ENCODE measurements at places on chromosomes 3 and 15.

- DNase-seq: no peak
These were observed 80.8 kb downstream of the RARB start for GRCh38 chr3:25508901-25509300.

- no peak for DNase-seq
These were observed 60.6 kb upstream of the CADPS start for GRCh38 chr3:62935793-62936192.

- DNase-seq: peak; percentile 81
These were observed 44.7 kb downstream of the FAM43A start for GRCh38 chr3:194730365-194730764.

GRCh38 chr15:83283813-83284558, 478 bp downstream of the BNC1 start:
- no peak for DNase-seq

- no peak for DNase-seq
These were observed 136.9 kb downstream of the THSD4 start for GRCh38 chr15:71252044-71252739.

- DNase-seq: no peak
These were observed 26.7 kb upstream of the RHCG start for GRCh38 chr15:89523101-89523500.

DNA sequence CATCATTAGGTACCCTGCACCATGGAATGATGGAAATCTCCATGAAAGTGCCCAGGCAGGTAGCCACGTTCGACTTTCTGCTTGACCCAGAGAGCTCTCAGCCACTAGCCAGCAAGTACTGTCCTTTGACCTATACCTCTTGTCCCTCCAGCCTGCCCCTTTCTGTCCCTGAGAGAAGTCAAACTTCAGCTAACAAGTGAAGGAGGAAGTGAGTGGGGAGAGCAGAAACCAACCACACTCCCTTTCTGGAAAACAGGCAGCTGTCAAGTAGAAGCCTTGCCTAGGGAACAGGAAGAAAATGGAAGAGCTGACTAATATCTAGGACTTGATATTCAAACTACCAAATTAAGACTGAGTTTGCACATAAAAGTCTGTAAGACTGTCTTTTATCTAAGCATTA, 30.3 kb upstream of the FSTL1 start:
- no peak for DNase-seq

DNA sequence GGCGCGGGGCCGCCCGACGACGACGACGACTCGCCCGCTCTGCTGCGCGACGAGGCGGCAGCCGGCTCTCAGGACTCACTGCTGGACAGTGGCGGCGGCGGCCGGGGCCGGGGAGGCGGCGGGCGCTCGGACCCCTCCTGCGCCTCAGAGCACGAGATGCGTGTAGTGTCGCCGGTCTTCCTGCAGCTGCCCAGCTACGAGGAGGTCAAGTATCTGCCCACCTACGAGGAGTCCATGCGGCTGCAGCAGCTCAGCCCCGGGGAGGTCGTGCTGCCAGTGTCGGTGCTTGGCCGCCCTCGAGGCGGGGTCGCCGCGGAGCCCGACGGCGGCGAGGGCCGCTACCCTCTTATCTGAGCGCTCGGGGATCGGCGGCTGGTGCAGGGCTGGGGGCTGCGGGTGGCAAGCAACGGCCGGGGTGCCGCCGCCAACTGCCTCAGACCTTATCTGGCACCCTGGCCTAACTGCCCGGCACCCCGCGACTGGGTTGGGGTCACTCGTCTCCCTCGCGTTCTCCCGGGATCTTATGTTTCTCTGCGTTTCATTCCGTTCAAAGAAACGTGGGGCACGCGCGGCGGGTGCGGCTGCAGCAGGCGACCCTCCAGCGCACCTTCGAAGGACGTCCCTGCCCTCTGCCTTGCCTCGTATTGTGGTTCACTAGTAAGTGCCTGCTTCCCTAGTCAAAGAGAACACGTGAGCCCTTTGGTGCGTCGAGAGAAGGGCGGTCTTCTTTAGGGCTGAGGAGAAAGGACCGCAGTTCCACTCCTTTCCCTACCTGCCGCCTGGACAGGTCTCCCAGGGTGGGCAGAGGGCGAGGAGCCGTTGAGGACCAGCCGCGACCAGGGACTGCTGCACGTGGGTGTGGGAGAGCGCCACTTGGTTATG, 1.0 kb downstream of the C3orf80 start:
- DNase-seq: no peak

DNA sequence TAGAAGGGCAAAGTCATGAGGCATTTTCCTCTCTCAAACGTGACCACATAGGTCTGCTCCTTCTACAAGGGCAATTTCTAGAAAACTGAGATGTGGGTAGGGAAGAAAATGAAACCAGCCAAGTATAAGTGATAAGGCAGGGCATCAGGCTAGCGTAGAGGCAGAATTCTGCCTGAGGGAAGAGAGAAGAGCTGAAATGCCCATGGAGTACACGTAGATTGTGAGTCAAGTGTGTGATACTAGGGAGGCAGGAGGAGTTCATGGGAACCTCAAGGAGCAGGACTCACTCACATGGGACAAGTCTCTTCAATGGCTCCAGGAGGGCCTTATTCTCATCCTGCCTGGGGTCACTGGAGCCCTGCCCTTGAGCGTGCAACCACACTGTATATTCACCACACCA, 34.9 kb upstream of the PPP4R2 start:
- DNase-seq: no peak

- no peak for DNase-seq
These were observed 199.8 kb upstream of the RGMA start for GRCh38 chr15:93288728-93289294.

DNA sequence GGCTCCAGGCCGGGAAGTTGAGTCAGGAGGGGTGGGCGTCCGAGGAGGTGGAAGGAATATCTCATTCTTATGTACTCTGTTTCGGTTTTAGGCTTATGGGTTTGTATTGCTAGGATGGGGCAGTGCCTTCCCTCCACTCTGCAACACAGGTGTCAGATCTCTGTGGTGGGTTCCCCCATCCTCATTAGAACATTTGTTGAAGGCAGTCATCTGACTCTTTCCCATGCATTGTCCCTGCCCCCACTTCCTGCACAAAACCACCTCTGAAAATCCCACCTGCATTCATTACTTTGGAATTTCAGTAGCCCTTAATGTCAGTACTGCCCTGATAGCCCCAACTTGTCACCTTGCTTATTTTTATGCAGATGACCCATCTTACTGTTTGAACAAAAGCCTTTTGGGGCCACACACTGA, 29.5 kb downstream of the GYG1 start:
- DNase-seq: no peak

DNA sequence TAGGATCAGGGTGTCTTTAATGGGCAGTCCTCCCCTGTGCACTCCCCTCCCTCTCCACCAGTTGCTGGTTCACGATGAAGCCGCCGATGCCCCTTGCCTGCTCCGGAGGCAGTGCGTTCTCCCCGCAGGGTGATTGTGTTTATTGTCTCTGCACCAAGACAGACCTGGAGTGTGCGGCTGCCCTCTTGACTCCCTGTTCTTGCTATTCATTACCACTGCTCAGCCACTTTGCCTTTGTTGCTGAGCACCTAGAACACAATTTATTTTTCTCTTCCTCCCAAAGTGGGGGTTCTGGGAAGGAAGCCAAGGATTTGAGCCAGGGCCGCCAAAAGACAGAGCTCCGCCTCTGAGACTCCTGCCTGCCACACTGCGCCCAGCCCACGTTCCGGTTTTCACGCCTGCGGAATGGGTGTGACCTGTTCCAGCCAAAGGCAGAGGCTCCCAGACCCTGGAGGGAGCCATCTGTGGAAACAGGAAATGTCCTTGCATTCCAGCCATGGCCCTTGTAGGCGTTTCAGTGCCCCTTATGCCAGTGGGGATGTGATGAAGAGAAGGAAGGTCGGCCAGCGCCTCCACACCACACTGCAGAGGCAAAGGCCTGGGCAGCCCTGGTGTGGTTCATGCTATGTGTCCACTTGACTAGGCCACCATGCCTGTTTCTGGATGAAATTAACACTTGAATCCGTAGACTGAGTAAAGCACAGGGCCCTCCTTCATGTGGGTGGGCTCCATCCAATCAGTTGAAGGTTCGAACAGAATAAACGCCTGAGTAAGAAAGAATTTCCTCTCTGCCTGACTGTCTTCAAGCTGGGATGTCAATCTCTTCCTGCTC, 85.8 kb downstream of the HMG20A start:
- peak; percentile 82 for DNase-seq

GRCh38 chr3:132293251-132293650, 24.0 kb upstream of the ACP3 start:
- DNase-seq: no peak

DNA sequence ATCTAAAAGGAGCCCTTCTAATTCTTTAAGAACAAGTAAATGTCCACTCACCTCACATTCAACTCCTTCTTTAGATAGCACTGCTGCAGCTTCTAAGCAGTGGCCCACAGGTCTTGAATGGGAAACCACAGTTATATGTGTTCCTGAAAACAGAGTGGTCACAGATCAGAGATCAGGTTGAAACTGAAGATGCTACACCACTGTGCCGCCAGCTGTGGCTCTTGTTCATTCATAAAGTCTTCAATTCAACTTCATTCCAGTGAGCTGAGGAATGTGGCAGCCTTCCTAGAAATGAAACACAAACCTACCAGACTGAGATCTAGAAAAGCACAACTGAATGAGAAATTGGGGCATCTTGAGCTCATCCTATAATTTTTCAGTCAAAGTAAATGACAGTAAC, 4.0 kb downstream of the PDHB start:
- DNase-seq: no peak

- peak; percentile 53 for DNase-seq
These were observed 77.1 kb downstream of the WDR76 start for GRCh38 chr15:43903864-43904290.

DNA sequence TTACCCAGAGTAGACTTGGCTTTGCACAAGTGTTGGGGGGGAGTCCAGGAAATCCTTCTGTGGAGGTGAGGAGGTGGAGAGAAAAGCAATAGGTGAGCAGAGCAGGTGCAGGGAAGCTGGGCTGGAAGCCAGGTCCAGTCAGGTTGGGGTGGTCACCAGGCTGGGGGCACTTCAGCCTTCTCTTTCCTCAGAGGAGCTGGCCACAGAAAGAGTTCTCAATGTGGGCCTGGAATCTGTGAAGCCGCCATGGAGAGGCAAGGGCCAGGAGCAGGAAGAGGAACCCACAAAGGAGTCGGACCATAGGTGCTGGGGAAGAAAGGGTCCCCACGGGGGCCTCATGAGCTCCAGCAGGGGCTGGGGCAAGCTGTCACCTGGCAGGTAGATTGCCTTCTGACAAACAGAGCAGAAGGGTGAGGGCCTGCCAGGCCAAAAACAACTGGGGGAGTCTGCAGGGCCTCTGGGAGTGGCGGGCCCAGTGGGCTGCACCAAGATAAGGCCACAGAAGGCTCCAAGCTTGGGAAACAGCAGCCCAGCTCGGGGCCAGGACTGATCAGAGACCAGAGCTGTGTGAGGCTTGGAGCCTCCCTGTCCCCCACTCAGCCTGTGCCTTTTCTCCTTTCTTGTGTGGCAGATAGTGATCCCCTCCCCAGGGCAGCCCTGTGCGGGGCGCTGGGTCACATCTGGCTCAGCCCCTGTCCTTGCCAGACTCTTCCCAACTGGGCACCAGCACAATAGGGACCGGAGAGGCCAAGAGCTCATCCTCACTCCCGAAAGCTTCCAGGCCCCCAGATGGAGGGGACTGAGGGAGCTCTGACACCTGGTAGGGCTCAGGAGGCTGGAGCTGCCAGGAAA, 53.0 kb upstream of the FGD5 start:
- DNase-seq: no peak

DNA sequence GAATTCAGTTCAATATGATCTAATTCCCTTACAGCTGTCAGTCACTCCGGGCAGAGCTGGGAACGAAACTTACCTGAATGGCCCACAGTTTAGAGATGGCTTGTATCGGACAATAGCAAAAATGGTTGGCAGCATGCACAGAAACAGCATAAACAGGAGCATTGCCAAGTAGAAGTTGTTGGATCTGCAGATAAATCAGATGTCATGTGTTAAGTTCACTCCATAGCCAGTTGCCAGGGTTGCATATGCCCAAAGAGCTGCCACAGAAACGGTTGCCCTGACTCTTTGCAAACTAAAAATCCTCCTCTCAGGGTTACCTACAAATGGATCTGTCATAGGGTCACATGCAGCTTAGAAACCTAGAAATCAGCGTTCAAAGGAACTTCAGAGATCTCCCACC, 15.4 kb upstream of the STARD5 start:
- no peak for DNase-seq

DNA sequence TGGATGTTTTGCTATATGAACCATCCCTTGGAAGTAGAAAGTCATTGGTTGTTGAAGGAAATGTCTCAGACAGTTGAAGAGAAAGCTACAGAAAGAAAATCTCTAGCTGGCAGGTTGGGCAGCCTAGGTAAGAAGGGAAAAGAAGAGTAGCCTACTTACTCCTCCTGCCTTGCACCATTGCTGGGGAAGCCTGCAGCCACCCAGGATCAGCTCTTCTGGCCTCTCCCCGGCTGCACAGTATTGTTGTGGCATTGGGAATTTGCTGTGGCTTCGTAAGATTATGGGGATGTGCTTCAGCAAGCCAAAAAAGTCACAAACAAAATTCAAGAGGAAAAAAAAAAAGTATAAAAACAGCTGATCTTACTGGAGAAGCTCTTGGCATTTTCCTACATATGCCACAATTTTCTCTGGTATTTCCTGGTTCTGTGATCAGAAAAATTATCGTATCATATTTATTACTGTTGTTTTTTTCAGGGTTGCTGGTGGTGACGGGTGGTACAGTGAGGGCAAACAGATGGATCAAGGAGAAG, 154.2 kb downstream of the TIGIT start:
- no peak for DNase-seq

DNA sequence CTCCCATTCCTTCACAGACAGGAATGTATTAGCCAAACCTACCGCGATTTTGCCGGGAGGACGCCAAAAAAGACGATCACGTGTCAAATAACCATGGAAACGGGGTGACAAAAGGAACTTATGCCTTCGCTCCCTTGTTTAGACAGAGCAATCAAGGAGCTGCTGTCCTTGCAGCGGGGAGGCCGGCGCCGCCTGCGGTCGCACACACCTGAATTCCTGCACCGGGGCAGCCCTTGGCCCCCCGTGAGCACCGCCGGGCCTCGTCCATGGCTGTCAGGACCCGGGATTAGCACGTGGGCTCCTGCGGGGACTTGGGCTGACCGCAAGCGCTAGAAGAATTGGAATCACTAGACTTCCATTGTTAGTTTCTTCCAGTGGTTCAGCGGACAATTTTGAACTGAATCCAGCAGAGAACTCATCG, 193.1 kb downstream of the SHQ1 start:
- no peak for DNase-seq

- DNase-seq: no peak
These were observed 25.9 kb downstream of the MYO9A start for GRCh38 chr15:72092006-72092405.

DNA sequence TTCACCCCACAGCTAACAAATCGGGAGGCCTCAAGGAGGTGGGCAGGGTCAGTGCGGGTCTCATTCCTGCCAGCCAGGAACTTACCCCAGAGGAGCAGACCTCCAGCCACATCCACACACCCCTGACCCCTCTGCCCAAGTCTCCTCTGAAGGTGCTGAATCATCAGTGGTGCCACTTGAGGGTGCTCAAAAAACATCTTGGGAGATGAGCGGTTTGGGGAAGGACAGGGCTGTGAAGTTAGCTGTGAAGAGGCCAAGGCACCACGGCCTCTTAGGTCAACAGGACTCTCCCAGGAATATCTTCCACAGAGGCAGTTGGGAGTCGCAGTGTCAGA, 1.2 kb downstream of the DAPK2 start:
- DNase-seq: no peak

- no peak for DNase-seq
These were observed 675.1 kb downstream of the SQOR start for GRCh38 chr15:46309914-46310313.

GRCh38 chr3:65732051-65732935, 306.4 kb downstream of the MAGI1 start:
- DNase-seq: peak; percentile 30

GRCh38 chr3:79369306-79369705, 398.5 kb downstream of the ROBO1 start:
- DNase-seq: no peak
